ENCODE measurements at places on chromosomes 2 and 18. TPM values are rescaled to one million over a fixed set of nuclear protein-coding genes. Genes with fewer than 3 reads are reported as not detected.

The ACADL gene
- total RNA-seq: not detected

- no peak for DNase-seq
Observed at GRCh38 chr18:71809711-71810110, 734.4 kb downstream of the CBLN2 start.

DNA sequence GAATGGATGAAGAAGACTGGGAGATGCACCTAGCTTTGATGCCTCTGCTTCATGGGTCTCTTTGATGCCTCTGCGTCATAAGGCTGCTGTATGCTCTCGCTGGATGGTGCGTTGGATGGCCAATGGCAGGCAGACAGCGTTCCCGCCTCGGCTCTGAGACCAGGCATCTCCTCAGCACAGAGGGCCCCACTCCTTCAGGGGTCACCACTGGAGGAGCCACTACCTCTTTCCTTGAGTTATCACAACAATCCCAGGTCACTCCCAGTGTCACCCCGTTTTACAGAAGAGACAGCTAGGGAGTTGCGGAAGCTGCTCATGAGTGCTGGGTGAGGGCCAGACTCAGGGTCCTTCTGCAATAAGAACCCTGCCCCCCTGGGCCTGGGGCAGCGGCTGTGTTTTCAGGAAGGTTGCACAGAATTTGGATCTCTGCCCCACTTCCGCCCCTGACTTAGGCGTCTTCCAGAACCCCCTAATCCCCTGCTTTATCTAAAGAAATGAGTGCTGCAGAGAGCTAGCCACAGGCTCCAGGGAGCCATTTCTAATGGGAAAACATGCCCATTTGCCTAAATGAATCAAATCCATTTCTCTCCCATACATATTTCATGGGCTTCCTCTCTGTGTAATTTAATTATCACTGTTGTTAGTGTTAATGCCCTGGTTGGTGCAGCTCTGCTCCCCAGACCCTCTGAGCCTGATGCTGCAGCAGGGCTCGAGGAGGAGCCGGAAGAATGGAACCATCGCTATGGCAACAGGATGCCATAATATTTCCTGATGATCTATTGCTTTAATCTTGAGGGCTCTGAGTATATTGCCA, 131.8 kb upstream of the HS6ST1 start:
- no peak for DNase-seq

The DSC2 gene
- under 0.01 TPM for total RNA-seq

The RPRM gene
- total RNA-seq: not detected

GRCh38 chr2:207885010-207885409, 115.3 kb upstream of the FZD5 start:
- DNase-seq: no peak

DNA sequence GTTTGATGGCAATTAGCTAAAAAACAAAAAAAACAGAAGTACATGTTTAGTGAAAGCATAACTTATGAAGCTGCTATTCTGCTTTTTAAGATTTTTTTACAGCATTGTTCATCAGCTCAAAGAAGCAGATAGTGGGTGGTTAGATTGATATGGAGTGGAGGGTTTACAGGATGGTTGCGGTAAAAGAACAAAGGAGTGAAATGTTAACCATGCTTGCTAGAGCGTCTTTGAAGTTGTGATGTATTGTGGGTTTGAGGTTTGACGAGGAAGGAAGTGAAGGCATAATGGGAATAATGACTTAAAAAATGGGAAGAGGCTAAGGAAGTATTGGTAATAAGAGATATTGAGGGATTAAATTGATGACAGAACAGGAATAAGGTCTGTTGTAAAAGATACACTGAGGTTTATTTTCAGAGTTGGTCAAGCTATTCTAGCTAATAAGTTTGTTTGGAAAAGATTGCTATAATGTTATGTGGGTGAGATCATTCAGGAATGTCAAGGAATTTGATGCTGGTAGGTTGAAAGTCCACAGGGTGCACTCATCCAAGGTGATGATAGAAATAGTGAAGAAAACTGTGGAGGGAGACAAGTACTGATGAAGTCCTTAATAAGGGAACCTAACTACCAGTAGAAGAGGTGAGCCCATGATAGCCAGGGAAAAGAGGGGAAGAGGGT, 14.6 kb downstream of the SPOPL start:
- peak; percentile 31 for DNase-seq
